ENCODE measurements at places on chromosomes 11 and 22. TPM values are rescaled to one million over a fixed set of nuclear protein-coding genes. Genes with fewer than 3 reads are reported as not detected.

QSER1 gene
- 53.0 TPM for total RNA-seq

MRGPRX3 gene
- not detected for total RNA-seq

DNA sequence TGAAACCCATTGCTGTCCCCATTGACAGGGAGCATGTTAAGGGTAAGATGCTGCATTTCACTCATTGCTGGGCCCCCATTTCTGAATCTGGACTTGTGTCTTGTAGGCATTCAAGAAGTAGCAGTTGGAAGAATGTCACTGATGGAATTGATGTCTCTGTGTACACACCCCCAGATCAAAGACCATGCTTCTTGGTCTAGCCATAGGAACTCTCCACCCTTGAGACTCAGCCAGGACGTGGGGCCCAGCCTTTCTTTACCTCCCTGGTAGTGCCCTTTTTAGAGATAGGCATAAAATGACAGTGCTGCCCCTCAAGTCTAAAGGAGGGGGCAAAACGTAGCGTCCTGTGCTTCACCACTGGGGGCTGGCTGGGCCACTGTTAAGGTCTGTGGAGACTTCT, 135.1 kb downstream of the TEAD1 start:
- no peak for DNase-seq

DNA sequence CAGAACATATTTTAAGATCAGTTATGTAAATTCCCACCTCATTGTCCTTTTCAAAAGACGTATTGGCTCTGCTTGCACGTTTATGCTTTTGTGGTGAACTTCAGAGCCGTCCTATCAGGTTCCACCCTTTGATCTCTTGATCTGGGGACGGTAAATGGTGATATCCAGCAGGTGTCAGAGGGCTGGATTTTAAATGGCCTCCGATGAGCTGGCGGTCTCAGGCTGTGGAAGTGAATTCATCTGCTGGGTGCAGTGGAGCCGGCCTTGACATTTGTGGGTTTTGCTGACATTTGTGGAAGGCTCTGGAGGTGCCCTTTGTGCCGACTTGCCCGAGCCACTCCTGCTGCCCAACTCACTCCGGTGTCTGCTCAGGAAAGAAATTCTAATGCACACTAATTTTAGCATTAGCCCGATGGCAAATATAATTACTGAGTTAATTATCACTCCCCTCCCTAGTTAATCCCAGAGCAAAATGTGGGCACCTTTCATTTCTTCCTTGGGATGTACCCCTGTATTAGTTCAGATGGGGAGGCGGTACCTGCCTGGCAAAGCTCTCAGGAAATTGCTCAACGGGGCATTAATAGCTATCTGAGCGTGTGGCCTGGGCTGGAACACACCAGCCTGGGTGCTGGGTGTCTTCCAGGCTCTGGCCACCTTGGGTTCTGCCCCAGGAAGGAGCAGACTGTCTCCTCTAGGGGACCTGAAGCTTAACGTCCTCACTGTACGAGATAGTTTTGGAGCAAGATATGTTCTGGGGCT, 9.1 kb downstream of the LRP5 start:
- DNase-seq: peak; percentile 75

- no peak for DNase-seq
Observed at GRCh38 chr11:134971381-134971780, 559.3 kb upstream of the B3GAT1 start.

- no peak for DNase-seq
Observed at GRCh38 chr11:116506263-116506825, 266.4 kb downstream of the BUD13 start.

TSSK2 gene
- total RNA-seq: not detected

DNA sequence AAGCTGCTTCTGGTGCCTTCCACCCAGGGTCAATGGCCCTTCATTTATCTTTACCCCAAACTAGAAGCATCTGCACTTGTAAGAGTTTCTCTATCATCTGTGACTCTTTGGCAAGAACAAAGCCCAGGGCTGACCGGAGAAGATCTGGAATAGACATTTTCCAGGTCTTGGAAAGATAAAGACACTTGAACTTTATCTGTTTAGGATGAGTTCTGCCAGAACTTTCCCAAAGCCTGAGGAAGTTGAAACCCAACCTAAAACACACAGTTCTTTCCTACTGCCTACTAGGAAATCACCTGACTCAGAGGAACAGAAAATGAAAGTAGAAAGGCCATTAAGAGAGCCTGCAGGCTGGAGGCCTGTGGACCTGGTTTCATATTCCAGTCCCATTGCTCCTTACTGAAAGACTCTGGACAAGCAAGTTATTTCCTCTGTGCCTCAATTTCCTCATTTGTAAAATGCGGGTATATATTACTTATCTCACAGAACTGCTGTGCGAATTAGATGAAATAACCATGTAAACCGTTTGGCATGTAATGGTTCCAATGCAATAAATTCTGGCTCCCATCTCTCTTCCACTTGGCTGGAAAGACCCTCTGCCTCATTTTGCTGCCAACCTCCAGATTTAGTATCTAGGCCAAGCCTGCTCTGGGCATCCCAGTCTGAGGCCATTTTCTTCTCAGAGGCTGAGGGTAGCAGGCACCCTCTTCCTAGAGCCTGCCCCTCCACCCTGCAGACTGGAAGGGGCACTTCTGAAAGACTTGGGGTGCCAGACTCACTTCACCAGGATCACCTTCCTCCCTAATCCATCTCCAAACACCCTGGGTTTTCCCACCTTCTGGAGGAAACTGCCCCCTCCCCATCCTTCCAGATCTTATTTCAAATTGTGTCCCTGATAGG, 1.2 kb downstream of the UBE2L6 start:
- DNase-seq: peak; percentile 67

OR5A1 gene
- not detected for total RNA-seq

DNA sequence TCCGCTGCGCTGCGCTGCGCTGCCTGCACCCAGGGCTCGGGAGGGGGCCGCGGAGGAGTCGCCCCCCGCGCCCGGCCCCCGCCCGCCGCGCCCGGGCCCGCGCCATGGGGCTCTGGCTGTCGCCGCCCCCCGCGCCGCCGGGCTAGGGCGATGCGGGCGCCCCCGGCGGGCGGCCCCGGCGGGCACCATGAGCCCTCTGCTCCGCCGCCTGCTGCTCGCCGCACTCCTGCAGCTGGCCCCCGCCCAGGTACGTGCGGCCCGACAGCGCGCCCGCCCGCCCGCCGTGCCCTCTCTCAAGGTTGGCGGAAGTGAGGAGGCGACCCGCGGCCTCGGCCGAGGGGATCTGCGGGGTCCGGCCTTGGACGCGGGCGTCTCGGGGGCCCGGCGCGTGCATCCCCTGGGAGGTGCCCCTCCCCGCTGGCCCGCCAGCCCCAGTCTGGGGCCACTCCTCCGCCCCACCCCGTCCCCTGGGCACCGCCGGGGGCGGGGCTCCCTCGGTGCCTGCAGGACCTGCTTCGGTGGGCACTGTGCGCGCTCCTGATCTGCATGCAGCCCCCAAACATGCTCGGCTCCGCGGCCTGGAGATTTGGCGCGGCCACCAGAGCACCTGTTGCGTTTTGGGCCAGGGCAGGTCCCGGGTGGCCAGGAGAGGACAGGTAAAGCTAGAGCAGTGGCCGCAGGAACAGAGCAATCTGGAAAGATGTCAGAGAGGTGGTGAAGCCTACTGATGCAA, 429 bp downstream of the VEGFB start:
- peak; percentile 68 for DNase-seq

DNA sequence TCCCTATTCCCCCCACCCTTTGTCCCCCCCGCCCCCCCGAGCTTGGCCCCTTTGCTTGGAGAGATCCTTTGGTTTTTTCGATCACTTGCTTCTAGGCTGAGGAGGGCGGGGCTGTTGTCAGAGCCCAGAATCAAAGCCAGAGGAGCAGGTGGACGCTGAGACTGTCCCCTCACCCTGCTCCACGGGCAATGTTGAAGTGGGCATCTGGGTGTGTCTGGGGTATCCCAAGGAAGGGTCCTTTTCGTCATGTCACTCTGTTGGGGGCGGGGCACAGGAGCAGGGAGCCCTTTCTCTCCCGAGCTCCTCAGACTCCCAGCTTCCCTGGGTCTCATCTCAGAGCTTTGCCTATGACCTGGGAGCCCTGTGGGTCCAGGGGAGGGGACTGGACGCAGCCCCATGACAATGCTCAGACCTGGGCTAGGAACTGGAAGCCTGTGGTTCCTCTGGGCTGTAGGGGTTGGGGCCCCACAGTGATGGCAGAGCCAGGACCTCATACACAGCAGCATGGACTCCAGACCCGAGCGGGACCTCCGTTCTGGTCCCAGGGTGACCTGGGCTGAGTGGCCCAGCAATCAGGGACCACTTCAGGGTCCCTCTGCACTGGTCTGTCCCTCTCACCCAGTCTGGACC, 2.9 kb upstream of the APOBEC3A start:
- DNase-seq: no peak

DNA sequence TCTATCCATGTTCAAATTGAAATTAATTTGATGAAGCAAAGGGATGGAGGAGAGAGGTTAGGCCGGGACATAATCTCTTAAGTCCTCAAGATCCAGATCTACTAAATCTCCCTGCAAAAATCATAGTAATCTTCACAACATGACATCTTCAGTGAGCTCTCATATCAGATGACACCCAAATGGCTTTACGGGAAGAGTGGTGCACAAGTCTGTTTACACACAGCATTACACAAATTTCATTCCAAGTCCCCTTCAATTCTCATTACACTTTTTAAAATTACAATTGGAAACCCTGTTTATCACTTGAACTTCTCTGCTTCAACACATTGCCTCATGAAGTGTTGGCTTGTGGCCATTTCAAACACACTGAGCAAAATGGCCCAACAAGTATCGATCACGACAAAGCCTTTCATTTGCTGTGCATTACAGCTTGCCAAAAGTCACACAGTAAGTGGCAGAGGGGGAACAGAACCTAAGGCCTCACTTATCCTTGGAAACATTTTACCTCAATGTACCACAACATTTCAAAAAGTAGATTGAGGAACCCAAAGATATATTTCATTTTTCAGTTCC, 17.9 kb upstream of the TPH1 start:
- DNase-seq: no peak

OR10AG1 gene
- total RNA-seq: not detected

GRCh38 chr22:41995211-41995610, 3.4 kb upstream of the WBP2NL start:
- DNase-seq: no peak

DNA sequence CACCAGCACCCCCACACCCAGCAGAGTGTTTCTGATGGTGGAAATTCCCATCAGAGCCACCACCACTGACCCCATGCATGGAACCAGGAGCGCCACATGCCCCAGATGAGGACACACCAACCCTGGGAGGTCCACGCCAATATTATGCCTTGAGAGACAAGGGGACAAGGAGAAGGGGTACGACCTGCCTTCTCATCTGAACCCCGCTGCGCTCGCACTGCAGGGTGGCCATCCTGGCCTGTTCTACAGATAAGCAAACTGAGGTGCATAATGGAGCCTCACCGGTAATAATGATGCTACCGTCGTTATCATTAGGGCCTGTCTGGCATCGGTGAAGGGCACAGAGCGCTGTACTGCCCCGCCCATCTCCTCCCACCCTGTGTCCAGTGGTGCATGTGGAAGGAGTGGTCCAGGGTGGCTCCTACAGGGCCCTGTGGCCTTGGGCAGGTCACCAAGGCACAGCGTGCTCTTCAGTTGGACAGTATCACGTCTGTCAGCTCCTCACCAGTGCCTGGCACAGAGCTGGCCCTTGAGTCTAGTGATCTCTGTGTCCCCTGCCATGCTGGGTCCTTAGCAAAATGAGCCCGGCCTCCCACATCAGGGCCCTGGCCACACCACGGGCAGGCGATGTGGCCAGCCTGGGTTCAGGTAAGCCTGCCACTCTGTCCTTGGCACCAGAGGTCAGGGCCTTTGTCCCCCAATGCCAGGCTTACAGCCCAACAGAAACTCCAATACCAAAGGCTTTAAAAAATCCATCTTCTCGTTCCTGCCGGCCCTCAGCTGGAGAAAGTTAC, 92.2 kb downstream of the PHF21B start:
- no peak for DNase-seq

DNA sequence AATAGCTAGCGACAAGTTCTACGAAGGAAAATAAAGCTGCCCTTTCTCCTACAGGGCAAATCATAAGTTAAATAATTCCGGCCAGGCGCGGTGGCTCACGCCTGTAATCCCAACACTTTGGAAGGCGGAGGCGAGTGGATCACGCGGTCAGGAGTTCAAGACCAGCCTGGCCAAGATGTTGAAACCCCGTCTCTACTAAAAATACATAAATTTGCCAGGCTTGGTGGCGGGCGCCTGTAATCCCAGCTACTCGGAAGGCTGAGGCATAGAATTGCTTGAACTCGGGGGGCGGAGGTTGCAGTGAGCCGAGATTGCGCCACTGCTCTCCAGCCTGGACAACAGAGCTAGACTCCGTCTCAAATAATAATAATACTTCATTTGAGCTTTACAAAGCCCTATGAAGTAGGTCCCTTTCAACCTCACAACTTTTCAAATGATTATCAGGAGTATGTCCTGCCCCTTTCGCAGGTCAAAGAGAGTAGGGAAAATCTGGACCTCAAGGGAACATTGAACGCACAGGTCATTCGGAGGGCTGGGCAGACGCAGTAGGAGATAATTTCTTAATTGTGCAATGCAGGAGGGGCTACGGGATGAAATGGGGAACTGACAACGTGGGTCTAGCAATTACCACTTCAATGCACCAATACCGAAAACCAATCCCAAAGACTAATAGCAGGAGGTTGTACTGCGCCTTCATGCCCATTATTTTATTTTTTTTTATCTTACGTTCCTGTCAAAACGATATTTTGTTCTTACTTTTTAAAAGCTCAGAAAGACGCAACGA, 590 bp downstream of the COMMD9 start:
- no peak for DNase-seq

DNA sequence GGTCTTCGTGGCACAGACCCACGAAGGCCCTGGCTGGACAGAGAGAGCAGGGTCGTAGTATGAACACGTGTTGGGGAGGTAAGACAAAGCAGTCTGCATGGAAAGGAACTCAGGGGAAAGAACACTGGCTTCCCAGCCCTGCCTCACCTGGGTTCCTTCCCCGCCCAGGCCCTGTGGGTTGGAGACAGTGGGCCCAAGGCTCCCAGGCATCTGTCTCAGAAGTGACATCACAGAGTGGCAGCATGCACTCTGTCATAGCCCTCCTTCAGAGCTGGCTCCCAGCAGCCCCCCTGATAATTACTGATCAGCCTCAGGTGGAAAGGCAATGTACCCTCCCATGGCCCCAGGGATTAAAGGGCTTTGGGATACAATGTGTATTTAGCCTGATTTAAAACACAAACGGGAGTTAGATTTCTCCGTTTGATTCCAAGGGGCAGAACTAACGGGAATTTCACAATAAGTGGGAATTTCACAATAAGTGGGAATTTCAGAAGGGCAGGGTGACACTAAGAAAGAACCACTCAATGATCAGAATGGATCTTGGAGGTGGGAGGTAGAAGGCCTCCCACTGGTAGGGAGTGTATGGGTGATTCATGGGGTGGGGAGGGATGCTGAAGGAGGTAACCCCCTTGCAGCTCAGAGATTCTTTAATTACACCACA, 65.1 kb downstream of the SLC22A12 start:
- no peak for DNase-seq

- DNase-seq: no peak
Observed at GRCh38 chr22:40055143-40055883, 60.6 kb downstream of the FAM83F start.

- DNase-seq: peak; percentile 50
Observed at GRCh38 chr11:62324731-62325556, 12.3 kb upstream of the ASRGL1 start.

DNA sequence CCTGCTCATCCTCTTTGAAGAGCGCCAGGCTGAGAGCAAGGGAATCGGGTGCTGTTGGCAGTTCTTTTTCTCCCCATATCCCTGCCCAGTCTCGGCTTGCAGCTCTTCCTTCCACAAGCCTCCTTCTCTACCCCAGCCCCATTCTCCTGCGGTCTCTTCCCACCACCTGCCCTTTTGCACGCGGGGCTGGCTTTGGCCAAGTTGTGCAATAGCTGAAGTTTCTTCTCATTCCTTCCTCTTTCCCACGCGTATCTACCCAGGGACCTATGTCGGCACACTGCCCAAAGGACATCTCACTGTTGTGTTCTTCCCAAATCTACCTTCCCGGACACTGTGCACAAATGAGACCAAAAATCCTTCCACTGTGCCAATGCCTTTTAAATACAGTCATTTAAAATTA, 22.3 kb upstream of the HTR3A start:
- DNase-seq: no peak
